Body of pancreas (tissue), 4 donors: ENCODE measurements at places on chromosomes 5 and 9.

DNA sequence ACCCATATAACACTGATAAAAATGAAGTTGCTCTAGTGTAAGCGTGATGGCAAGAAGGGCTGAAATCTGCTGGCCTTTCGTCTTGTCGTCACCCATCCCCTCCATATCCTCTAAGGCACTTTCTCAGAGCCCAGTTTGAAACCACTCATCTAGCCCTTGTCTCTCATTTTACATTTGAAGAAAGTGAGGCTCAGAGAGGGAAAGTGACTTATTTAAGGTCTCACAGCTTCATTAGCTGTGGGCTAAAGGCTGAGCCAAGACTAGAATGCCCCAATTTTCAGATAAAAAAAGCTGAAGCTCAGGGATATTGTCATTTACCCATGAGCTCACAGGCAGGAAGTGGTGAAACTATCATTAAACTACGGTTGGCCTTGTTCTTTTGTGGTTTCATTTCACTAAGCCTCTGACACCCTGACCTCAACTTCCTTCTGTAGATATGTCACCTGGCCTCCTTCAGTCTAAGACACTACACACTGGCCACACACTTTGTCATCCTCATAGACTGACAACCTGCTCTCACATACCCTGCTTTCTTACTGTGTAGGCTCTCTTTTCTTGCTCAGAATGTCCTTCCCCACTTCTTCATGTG is 176.7 kb upstream of the DMAC1 start:
- H3K36me3 ChIP-seq: no peaks in the 10 kb centered on the region
- H3K27me3 ChIP-seq: no peaks in the 10 kb centered on the region
- no peak for DNase-seq
- H3K27ac ChIP-seq: no peak overlapping the region

DNA sequence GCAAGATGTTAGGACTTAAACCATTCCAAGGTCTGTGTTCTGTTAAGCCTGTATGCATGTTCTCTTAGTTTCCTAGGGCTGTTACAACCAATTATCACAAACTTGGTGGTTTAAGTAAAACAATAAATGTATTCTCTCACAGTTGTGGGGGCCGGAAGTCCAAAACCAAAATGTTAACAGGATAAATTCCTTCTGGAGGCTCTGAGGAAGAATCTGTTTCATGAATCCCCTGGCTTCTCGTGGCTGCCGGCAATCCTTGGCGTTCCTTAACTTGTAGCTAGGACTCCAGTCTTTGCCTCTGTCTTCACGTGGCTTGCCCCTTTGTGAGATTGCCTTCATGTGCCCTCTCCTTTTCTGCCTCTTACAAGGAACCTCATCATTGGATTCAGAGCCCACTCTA is 30.4 kb downstream of the FEM1C start:
- no peaks in the 10 kb centered on the region for H3K36me3 ChIP-seq
- no peaks in the 10 kb centered on the region for H3K4me1 ChIP-seq
- no peak for DNase-seq
- H3K27me3 ChIP-seq: no peaks in the 10 kb centered on the region
- H3K27ac ChIP-seq: no peak overlapping the region

GRCh38 chr5:94031631-94032030 is 290.2 kb upstream of the POU5F2 start:
- H3K4me3 ChIP-seq: no peak overlapping the region
- H3K27ac ChIP-seq: no peak overlapping the region
- no peaks in the 10 kb centered on the region for H3K27me3 ChIP-seq
- no peaks in the 10 kb centered on the region for H3K36me3 ChIP-seq
- H3K4me1 ChIP-seq: no peaks in the 10 kb centered on the region

- H3K4me3 ChIP-seq: no peak overlapping the region
- H3K36me3 ChIP-seq: no peaks in the 10 kb centered on the region
- peaks cover 22% of the 10 kb centered on the region for H3K4me1 ChIP-seq
Measured at GRCh38 chr9:121350993-121351561, 19.0 kb downstream of the STOM start.

GRCh38 chr9:125746774-125747052 is 460 bp upstream of the PBX3 start:
- H3K27ac ChIP-seq: peak overlapping the region; percentile 74
- no peaks in the 10 kb centered on the region for H3K27me3 ChIP-seq
- H3K36me3 ChIP-seq: no peaks in the 10 kb centered on the region
- H3K4me1 ChIP-seq: peaks cover 13% of the 10 kb centered on the region

DNA sequence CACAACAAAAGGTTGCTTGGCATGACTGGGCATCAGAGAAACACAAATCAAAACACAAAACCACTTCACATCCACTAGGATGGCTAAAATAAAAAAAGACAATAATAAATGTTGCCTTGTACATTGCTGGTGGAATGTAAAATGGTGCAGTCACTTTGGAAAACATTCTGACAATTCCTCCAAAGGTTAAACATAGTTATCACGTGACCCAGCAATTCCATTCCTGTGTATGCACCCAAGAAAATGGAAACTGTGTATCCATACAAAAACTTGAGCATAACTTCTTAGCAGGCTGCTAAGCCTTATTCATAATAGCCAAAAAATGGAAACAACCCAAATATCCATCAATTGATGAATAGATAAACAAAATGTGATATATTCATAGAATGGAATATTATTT is 10.2 kb upstream of the SLC46A2 start:
- H3K27me3 ChIP-seq: no peaks in the 10 kb centered on the region
- DNase-seq: no peak
- H3K27ac ChIP-seq: no peak overlapping the region
- no peak overlapping the region for H3K4me3 ChIP-seq
- no peaks in the 10 kb centered on the region for H3K4me1 ChIP-seq

- H3K27me3 ChIP-seq: no peaks in the 10 kb centered on the region
- no peaks in the 10 kb centered on the region for H3K4me1 ChIP-seq
- no peak for DNase-seq
- no peaks in the 10 kb centered on the region for H3K36me3 ChIP-seq
- no peak overlapping the region for H3K27ac ChIP-seq
Measured at GRCh38 chr9:118928722-118929121, 440.5 kb downstream of the BRINP1 start.

GRCh38 chr5:138819081-138819480 is 56.1 kb downstream of the LRRTM2 start:
- H3K4me1 ChIP-seq: peaks cover 24% of the 10 kb centered on the region
- H3K36me3 ChIP-seq: no peaks in the 10 kb centered on the region
- H3K4me3 ChIP-seq: no peak overlapping the region
- no peaks in the 10 kb centered on the region for H3K27me3 ChIP-seq

GRCh38 chr5:181120761-181121160 is 10.2 kb downstream of the OR2V1 start:
- no peak for DNase-seq
- no peaks in the 10 kb centered on the region for H3K27me3 ChIP-seq

DNA sequence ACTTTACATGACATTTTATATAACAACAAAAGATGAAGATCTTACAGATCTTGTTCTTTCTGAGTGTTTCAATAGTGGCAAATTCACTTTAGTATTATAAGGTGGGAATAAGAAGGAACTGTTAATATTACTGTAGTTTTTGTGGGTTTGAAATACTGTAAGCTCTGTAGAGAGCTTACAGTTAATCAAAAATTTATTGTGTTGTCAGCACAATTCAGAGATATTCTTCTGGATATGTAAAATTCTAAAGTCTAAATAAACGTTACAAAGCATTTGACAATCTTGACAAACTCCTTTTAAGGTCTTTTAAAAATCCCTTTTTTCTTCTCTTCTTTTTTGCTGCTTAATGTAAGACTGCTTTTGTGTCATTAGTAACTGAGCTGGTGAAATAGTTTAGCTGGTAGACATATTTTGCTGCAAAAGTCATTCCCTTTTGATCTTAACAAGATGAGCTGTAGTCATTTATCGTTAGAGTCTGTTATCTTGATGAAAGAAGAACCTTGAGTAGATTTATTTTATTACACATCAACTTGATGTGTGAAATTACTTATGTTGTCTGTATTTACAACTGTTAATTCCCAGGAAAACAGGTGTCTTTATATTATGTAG is 186.0 kb downstream of the WDR70 start:
- no peaks in the 10 kb centered on the region for H3K27me3 ChIP-seq
- H3K4me3 ChIP-seq: no peak overlapping the region
- H3K4me1 ChIP-seq: peaks cover 18% of the 10 kb centered on the region
- no peaks in the 10 kb centered on the region for H3K36me3 ChIP-seq

GRCh38 chr5:176774216-176775171 is 35.9 kb upstream of the UNC5A start:
- DNase-seq: no peak
- no peaks in the 10 kb centered on the region for H3K36me3 ChIP-seq
- no peak overlapping the region for H3K27ac ChIP-seq

DNA sequence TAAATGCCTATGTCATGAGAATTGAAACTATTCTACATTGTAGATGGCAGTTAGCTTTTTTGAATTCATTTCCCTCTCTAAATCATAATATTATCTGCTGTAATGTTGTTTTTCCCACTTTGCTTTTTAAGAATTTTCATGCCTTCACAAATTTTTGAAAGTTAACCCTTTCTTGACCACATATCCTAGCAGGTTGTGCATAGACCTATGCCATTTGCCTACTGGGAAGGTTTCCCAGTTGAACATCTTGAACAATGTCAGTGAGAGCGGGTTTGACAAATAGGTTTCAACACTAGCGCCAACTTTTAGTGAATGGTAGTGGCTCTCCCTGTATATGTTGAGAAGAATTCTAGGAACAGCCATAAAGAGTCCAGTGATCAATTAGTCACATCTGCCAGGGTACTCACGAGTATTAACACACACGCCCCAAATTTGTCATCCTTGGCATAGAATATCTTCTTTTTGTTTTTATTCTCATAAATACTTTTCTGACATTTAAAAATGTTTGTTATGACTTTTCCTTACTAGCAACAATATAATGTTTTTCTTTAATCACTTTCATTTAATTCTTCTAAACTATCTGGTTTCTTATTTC is 307.6 kb downstream of the PJA2 start:
- no peaks in the 10 kb centered on the region for H3K4me1 ChIP-seq
- DNase-seq: no peak
- H3K27me3 ChIP-seq: no peaks in the 10 kb centered on the region
- no peak overlapping the region for H3K4me3 ChIP-seq
- H3K36me3 ChIP-seq: no peaks in the 10 kb centered on the region

- no peak for DNase-seq
- H3K27ac ChIP-seq: no peak overlapping the region
- H3K36me3 ChIP-seq: no peaks in the 10 kb centered on the region
- H3K4me1 ChIP-seq: no peaks in the 10 kb centered on the region
Measured at GRCh38 chr9:114189823-114190562, 34.7 kb downstream of the COL27A1 start.

DNA sequence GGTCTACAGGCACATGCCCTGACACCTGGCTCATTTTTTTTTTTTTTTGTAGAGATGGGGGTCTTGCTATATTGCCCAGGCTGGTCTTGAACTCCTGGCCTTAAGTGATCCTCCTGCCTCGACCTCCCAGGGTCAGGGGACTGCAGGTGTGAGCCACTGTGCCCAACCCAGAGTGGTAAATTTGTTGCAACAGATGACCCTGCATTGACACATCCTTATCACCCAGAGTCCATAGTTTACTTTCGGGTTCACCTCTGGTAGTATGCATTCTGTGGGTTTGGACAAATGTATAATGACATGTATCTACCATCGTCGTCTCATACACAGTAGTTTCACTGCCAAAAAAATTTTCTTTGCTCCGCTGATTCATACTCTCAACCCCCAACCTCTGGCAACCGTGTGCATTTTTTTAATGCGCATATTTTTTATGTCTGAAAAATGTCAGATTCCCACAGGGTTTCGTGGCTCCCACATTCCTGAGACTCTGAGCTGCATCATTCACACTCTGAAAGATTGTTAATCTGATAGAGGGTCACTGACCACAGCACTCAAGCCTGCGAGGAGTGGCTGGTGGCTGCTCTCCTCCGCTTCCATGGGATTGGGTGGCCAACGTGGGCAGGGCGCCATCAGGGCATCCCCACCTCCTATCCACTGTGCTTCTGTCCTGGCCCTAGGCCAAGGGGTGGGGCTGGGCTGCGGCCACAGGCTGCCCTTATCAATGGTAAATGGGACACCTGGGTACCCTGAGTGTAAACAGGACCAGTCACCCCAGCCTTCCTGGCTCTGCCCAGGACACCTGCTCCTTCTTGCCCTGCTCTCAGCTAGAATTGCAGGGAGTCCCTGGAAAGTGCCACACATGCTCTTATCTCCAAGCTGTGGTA is 9.6 kb downstream of the NDST1 start:
- H3K4me3 ChIP-seq: no peak overlapping the region
- H3K27me3 ChIP-seq: no peaks in the 10 kb centered on the region
- H3K4me1 ChIP-seq: peaks cover 100% of the 10 kb centered on the region
- peak overlapping the region; percentile 76 for H3K27ac ChIP-seq
- DNase-seq: peak; percentile 98

DNA sequence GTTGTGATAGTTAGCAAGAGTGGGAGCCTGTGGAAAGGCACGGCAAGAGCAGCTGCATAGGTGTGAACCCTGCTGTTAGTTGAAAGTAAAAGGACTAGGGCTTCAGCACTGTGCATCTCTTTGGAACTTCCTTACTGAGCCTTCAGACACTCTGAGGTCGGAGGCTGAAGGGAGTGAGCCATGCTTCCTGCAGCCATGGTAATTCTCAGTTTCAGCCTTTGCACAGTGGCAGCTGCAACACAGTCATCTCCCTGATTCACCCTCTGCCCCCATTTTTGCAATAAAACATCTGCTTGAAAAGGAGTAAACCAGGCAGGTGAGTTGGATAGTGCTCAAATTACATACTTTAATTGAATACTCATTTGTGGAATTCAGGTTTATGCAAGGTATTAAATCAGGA is 6.5 kb upstream of the TLE4 start:
- H3K4me3 ChIP-seq: no peak overlapping the region
- H3K27me3 ChIP-seq: no peaks in the 10 kb centered on the region
- H3K36me3 ChIP-seq: no peaks in the 10 kb centered on the region
- peaks cover 1% of the 10 kb centered on the region for H3K4me1 ChIP-seq

- no peak overlapping the region for H3K4me3 ChIP-seq
- no peaks in the 10 kb centered on the region for H3K27me3 ChIP-seq
- peaks cover 3% of the 10 kb centered on the region for H3K36me3 ChIP-seq
- peaks cover 9% of the 10 kb centered on the region for H3K4me1 ChIP-seq
Measured at GRCh38 chr9:125587819-125588460, 119.1 kb downstream of the MAPKAP1 start.

- H3K36me3 ChIP-seq: no peaks in the 10 kb centered on the region
- no peak overlapping the region for H3K27ac ChIP-seq
Measured at GRCh38 chr5:173691931-173692330, 75.5 kb upstream of the BOD1 start.

DNA sequence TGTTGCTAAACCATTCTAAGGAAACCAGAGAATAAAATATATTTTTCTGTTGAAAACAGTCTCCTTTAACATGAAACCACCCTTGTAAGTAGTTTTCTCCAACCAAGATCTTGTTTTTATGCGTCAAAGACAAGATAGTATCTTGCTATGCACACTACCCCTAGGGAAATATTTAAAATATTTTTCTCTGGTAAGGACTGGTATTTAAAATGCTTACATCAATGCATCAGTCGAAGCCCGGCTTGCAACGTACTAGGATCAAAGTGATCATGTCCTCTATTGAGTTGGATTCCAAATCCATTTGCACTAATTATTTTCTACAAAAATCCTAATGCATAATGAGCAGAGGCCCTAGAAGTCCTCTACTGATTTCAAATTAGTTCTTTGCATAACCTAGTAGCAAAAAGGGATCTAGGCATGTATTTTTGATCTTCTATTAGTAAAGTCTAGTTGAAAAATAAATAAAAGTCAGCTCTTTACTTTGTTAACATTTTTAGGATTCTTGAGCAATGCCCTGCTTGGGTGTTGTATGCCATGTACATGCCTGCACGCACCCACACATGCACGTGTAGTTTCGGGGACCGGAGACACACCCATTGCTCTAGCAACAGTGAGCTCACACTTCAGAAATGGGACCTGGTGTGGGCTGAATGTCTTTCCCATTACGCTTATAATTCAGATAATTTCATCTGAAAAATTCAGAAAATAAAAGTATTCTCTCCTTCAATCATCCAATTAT is 165.0 kb upstream of the GPR151 start:
- H3K36me3 ChIP-seq: no peaks in the 10 kb centered on the region
- no peaks in the 10 kb centered on the region for H3K27me3 ChIP-seq
- H3K4me3 ChIP-seq: no peak overlapping the region
- H3K27ac ChIP-seq: no peak overlapping the region
- H3K4me1 ChIP-seq: no peaks in the 10 kb centered on the region
